Cardiac fibroblast (primary cell): ENCODE measurements at places on chromosomes 2 and 18.
A peak's percentile ranks its signal among the peaks of the same experiment; 100 is the strongest.

DNA sequence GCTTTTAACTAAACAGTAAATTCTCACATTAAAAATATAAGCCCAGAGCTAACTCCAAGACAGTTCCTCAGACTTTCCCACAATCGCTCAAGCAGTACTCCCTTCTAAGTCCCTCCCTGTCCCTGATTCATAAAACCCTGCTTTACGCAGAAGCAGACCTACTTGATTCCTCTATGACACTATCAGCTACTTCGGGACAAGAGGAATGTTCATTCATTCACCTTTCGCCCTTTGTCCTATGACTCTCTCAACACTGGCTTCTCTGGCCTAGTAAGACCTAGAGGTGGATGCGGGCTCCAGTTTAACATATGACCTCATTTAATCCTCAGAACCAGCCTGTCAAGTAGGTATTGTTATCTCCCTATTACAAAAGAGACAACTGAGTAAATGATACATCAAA is 10.2 kb downstream of the LPIN2 start:
- no peak for DNase-seq

DNA sequence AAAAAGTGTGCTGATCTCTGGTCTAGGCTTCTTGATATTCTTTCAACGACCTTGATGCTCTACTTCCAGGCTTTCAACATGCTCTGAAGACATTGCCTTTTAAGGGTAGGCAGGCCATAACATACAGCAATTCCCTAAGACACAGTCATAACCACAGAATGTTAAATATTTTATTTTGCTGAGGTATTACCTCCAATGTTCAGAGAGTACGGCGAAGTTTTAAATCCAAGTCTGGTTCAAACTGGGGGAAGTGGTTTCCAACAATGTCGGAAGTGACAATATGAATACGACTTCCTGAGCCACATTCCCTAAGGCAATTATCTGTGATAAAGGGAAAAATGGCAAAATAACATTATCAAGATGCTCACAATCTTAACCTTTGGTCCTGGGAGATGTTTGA is 1077.9 kb upstream of the PIK3C3 start:
- peak; percentile 97 for DNase-seq

- peak; percentile 96 for DNase-seq
Observed at GRCh38 chr2:46849721-46850556, 65.7 kb downstream of the MCFD2 start.

- DNase-seq, result no peak
Observed at GRCh38 chr2:44490726-44491125, 129.0 kb downstream of the CAMKMT start.

DNA sequence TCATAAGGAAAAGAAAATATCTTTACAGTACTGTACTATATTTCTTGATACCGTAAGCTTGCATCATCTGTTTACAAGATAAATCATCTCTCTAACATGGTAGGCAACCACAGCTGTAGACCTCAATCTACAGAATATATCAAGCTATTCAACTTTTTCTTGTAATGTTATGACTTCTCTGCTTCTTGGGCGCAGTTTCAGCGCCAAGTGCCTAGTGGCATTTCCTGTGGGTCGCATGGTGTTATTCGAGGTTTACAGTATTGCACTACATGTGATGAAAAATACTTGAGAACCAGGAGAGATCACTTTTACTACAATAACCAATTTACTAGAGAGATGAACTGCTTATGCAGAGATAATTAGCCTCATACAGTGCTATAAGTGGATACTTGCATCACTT is 34.0 kb upstream of the SESTD1 start:
- DNase-seq, result no peak

DNA sequence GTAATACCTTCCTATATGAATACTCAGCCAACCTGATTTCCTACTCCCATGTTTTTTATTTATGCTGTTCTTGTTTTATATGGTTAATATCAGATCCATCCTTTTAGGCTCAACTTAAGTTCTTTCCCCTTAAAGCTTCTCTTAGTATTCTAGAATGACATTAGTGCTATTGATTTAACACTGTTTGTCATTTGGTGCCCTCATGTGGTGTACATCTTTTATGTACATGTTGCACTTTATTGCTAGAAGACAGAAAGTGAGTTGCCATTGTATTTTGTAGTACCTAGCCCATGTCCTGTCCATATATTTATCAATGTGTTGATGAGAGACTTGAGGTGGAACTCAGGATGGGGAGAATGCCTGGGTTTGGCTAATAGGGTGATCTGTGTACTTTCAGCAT is 2.5 kb downstream of the HTRA2 start:
- DNase-seq, result peak; percentile 66

DNA sequence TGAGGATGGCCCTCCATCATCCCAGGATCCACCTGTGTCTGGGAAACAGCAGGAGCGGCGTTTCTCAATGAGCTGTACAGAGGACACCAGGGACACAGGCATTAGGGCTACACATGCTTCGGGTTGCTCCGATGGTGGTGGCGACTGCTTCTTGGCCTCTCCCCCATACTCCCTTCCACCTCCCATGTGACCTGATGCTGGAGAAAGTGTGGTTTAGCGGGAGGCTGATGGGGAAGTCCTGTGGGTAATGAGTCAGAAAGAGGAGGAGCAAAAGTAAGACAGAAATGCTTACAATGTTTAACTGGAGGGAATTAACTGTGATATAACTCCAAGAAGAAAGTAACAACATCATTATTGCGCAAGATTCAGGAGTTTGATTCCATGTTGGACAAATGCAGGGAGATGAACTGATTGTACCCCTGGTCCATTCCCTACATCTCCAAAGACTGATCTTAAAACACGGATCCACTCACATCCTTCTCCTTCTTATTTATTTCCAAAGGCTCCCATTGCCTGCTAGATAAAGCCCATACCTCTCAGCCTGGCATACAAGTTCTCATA is 186.6 kb downstream of the NRP2 start:
- peak; percentile 33 for DNase-seq

- DNase-seq, result no peak
Observed at GRCh38 chr18:45657357-45658335, 42.4 kb downstream of the SLC14A2 start.

DNA sequence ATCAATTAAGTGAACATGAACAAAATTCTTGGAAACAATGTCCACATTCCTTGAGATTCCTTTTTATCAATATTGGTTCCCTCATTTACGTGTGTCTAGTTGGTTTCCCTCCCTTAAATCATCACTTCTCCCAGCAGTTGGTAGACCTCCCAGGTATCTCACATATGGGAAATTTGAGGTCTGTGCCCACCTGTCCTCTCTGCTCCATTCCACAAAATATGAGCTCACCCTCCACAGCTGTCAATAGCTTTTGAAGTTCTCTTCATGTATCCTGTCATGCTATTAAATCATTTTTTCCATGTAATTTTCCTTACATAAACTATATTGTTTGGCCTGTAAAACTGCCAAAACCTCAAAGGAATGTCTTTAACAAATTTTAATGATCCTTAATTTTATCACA is 992.2 kb upstream of the ACVR2A start:
- DNase-seq, result no peak

- no peak for DNase-seq
Observed at GRCh38 chr18:31774962-31775361, 14.3 kb upstream of the SLC25A52 start.

GRCh38 chr2:17614174-17614930 is 73.9 kb downstream of the VSNL1 start:
- no peak for DNase-seq

GRCh38 chr2:64644458-64645382 is 9.0 kb downstream of the SERTAD2 start:
- peak; percentile 82 for DNase-seq

GRCh38 chr18:984004-984403 is 79.3 kb downstream of the ADCYAP1 start:
- no peak for DNase-seq

DNA sequence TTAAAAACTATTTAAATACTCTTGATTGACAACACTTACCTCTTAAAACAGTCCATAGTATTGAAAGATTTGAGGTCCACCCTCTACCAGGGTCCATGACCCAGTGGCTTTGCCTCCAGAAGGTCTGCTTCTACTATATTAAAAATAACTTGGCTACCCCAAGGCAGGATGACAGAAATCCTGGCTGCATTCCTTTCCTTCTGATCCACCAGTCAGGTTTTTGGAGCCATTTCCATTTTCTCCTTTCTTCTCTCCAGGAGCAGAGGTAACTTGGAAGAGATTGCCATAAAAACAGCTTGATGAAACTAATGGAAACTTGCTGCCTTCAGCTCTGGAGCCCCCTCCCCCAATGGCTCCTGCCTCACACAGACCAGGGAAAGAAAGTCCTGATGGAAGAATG is 2.6 kb upstream of the FAM171B start:
- DNase-seq, result no peak

- DNase-seq, result peak; percentile 55
Observed at GRCh38 chr2:217790681-217791392, 212.0 kb downstream of the TNS1 start.

- no peak for DNase-seq
Observed at GRCh38 chr2:98517636-98518035, 73.0 kb downstream of the INPP4A start.

DNA sequence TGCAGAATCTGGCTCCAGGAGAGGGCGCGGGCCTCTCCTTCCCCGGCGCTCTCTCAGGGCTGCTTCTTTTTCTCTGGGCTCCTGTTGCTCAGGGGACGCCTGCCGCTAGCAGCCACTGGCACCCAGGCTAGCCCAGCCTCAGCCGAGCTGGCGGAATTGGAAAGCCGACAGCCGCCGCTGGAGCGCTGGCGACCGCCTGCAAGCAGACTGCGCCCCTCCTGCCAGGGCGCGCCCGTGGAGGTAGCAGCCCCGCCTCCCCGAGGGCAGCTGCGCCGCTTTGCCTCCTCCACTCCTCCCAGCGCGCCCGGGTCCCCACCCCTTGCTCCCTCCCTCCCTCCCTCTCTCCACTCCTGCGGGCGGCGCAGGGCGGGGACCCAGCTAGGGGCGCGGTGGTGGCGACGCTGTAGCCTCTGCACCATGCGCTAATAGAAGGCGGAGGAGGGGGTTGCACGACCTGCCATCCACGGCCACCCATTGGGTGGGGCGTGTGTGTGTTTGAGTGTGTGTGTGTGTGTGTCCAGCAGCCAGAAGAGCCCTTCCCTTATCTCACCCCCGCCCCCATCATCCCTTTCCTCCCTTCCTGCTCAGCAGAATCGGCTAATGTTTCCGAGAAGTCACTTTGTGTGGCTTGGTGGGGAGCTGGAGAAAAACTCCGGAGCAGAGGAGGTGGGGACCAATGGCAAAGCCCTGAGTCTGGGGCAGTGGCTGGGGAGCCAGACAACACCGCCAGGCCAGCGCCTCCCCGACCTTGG is at the start of gene SCN9A:
TSS of gene SCN9A (minus strand) at position 209 of the 752 bp plus-strand sequence. CDS start 64,188 bp downstream, outside the sequence.
- peak; percentile 70 for DNase-seq
